ENCODE measurements at places on chromosomes 11 and 22.

DNA sequence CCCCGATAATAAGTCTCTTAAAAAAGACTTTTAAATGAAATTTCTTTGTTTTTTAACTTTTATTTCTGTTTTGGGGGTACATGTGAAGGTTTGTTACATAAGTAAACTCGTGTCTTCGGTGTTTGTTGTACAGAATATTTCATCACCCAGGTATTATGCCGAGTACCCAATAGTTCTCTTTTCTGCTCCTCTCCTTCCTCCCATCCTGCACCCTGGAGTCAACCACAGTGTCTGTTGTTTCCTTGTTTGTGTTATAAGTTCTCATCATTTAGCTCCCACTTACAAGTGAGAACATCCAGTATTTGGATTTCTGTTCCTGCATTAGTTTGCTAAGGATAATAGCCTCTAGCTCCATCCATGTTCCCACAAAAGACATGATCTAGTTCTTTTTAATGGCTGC lies 1.6 kb upstream of the GSTP1 start:
- DNase-seq = no peak

DNA sequence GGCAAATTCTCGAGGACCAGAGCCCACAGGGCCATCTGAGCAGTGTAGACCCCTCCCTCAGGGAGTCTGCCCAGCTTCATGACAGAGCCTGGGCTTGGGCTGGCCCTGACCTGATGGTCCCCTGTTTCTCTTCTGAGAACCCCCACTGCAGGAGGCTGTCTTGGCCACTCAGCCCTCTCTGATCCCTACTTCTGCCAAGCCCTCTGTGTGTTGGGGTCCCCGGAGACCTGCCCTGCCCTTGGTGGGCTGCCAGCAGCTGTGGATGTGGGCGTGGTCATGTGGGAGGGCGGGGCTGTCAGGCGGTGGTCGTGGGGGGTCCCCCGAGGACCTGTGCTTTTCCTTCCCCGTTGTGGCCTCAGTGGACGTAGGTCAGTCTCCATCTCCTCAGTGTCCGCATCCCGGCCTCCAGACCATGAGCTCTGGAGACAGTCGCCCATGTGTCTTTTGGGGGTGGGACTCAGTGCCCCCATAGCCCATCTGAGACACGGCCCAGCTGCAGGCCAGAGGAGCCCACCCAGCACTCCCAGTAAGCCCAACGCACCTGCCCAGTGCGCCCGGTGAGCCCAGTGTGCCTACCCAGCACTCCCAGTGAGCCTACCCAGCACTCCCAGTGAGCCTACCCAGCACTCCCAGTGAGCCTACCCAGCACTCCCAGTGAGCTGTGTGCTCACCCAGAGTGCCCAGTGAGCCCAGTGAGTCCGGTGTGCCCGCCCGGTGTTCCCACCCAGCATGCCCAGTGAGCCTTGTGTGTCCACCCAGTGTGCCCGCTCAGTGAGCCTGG lies 409.2 kb downstream of the TBC1D22A start:
- no peak for DNase-seq

- DNase-seq = no peak
Observed at GRCh38 chr11:847876-848275, 5.2 kb downstream of the TSPAN4 start.

DNA sequence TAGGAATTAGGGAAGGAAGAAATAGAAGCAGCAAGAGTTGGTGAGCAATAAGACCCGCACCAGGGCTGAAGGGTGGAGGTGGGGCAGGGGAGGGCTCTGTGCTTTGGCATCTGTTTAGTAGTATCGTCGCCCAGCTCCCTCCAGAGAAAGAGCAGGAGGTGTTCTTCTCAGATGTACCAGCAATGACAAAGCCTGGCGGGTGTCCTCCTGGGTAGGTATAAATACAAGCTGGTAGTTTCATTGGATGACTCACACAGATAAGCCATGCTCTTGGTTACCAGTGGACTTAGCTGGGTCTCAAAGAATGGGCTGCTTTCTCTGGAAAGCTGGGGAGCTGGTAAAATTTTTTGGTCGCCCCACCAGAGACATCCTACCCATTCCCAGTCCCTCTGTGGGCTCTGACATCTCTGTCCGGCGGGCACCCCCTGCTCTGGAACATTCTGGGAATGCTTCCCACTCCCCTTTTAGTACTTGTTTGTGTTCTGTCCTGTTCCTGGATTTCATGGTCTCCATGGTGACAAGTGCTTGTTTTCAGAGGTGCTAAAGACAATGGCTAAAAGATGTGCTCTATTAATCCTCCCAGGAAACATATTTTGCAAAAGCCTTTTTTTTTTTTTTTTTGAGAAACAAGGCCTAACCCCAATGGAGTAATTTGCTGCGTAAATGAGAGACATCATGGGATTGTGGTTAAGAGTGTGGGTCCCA lies 15.4 kb upstream of the TUBA8 start:
- DNase-seq = no peak

GRCh38 chr11:75779960-75780359 lies 11.4 kb downstream of the DGAT2 start:
- no peak for DNase-seq

GRCh38 chr11:66020618-66021357 lies 5.5 kb downstream of the CATSPER1 start:
- peak; percentile 68 for DNase-seq

- DNase-seq = peak; percentile 3
Observed at GRCh38 chr11:72642884-72643522, 31.2 kb downstream of the PDE2A start.

- DNase-seq = no peak
Observed at GRCh38 chr11:57648801-57649735, 644 bp downstream of the YPEL4 start.

GRCh38 chr11:95999711-96000406 lies 76.0 kb upstream of the MTMR2 start:
- DNase-seq = no peak

GRCh38 chr11:59102259-59102765 lies 4.7 kb upstream of the FAM111B start:
- DNase-seq = no peak

- peak; percentile 39 for DNase-seq
Observed at GRCh38 chr22:37244114-37244921, at the start of gene RAC2. RAC2 (minus strand) TSS chr22:37244269; CDS start chr22:37244148, 121 bp downstream.

DNA sequence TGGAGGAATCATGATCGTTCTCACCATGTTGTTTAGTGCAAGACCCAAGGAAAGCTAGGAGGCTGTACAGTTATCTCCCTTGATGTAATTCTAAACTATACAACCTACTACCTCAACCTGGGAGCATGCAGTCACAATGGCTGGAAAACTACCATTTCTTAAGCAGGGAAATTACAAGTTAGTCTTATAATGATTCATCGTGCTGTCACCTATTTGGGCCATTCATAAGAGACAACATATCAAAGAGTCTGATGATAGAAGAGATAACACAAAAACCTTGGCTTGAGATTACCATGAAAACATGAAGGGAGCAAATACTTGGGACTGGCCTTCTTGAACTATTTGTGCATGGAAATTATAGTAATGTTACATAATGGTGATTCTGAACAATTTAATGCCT lies 30.5 kb upstream of the BLID start:
- DNase-seq = peak; percentile 80

GRCh38 chr11:64644647-64645275 lies 53.7 kb downstream of the SLC22A12 start:
- no peak for DNase-seq

GRCh38 chr22:24951942-24952836 lies at the start of gene KIAA1671:
KIAA1671 (plus strand) TSS chr22:24952716; CDS start chr22:25028000, 75,284 bp downstream.
- no peak for DNase-seq

- DNase-seq = no peak
Observed at GRCh38 chr11:70885281-70886231, 366.8 kb downstream of the SHANK2 start.

DNA sequence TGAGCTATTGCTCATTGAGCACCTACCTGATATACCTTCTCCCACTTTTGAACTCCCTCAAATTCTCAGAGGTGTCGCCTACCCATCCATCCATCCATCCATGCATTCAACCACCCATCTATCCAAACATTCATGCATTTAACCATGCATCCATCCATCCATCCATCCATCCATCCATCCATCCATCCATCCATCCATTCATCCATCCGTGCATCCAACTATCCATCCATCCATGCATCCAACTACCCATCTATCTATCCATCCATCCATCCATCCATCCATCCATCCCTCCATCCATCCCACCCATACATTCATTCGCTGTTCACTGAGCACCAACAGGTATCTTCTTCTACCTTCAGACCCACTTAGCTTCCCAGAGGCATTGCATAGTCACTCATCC lies 342.8 kb downstream of the CTTN start:
- no peak for DNase-seq

- no peak for DNase-seq
Observed at GRCh38 chr11:68440224-68440623, 20.3 kb upstream of the PPP6R3 start.

GRCh38 chr11:80632156-80632555 lies 1191.3 kb upstream of the TENM4 start:
- DNase-seq = no peak

GRCh38 chr11:126165311-126165720 lies 46.1 kb downstream of the RPUSD4 start:
- no peak for DNase-seq

- DNase-seq = no peak
Observed at GRCh38 chr11:77035039-77035438, 841 bp downstream of the B3GNT6 start.

DNA sequence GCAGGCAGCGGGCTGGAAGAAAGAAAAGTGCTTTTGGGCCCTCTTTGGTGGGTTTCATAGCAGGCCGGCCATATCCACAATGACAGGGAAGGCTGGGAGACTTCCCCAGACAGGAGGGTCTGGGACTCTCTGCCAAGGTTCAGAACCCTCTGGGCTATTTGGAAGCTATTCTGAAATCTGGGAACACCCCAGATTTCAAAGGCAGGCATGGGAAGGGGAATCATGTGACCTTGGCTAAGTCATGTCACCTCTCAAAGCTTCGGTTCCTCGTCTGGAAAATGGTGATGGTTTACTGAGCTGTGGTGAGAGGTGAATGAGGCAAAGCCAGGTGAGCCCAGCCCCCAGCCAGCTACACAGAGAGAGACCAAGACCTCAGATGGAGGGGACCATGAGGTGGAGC lies 4.6 kb downstream of the CASTOR1 start:
- DNase-seq = no peak

- no peak for DNase-seq
Observed at GRCh38 chr11:61682093-61682732, 2.0 kb downstream of the DAGLA start.

GRCh38 chr11:115585361-115586024 lies 81.3 kb upstream of the CADM1 start:
- DNase-seq = no peak

DNA sequence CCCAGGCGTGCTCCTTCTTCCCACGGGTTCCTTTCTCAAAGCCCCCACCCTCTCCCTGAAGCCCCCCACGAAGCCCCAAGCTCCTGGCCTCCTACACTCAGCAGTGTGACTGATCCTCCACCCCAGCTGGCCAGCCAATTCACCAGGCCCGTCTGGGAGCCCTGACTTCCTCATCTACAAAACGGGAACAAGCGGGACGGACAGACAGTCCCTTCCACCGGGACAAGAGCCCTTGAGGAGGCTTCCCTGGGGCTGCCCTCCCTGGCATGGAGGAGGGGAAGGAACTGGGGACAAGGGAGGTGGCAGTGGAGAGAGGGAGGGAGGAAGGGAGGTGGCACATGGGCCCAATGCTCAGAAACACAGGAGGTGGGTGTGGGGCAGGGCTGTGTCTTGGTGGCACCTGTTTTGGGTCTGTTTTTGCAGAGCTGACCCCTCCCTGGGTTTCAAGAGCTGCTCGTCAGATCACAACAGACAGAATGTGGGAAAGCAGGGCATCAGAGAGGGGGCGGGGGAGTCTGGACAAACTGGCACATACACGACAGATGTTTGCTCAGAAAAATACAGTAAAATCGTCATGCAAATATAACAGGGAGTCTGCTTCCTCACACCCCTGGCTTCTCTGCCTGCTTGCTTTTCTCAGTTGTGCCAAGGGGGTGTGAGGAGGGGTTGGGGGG lies 56.8 kb downstream of the ELFN2 start:
- DNase-seq = no peak

- no peak for DNase-seq
Observed at GRCh38 chr22:25134451-25134850, 65.2 kb upstream of the CRYBB3 start.

DNA sequence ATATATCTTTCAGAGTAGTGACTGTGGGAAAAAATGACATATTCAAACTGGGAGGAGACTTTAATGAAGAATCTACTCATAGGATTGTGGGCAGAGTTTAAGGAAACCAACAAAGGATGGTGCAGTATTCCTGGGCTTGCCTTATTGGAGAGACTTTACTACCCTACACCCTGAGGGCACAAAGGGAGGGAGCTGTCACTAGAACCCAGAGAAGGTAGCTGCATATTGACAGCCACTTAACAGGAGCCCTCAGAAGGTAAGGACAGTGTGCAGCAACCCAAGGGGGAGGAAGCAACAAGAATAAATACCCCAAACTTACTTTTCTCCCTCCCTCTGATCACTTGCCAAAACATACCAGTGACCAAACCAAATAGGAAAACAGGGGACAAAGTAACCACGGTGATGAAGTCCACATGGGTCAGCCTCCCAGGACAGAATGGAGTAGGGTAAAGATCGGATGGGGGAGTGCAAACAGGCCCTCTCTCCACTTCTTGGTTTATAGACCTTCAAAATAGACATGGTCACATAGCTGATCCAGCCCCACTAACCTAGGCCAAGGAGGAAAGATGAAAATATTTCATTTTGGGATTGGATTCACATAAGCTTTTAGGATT lies 121.8 kb upstream of the SESN3 start:
- no peak for DNase-seq

DNA sequence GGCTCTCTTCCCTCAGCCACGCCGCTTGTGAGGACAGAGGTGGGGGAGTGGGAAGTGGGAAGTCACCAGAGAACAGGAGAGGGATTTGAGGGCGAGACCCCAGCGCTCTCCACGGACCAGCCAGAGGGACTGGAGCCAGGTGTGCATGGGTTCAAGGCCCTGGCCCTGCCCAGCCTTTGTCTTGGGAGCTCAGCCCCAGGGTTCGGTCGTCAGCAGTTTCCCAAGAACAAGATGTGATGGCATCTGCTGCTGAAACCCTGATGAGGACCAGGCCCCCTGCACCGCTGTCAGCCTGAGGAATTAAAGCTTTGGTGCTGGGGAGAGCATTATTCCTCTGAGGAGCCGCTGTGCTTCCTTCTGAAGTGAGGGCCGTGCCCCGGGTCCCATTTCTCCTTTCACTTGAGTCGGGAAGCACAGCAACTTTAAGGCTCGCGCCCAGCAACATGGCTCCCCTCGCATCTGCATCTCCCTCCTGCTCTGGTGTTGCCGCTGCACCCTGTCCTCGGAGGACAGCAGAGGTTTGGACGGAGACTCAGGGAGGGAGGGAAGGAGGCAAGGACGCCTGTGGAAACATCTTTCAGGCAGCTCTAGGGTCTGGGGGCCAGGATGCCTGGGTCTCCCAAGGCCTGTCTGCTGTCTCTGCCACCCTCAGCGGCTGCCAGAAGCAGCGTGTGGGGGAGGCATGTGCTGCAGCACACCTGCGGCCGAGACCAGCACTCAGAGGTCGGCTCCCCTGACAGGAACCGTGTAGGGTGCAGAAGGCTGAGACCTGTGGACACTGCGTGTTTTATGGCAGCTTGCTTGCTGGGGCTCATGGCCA lies 3.8 kb downstream of the IFITM5 start:
- no peak for DNase-seq

DNA sequence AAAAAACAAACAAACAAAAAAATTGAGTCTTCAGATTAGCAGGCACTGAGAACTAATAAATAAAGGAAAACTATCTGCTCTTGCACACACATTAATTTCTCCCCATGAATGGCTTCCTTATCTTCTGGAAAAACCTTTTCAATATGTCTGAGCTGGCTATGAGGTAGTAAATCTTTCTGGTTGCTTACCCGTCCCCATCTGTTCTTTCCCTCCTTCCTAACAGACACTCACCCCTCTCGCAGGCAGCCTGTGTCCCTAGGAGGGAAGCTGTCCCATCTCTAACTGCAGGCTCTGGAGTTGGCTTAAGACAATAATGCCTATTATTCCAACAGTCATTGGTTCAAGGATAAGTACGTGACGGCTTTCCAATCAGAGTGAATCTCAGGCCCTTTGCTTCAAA lies 8.2 kb upstream of the SCUBE2 start:
- no peak for DNase-seq
